Stimulated activated CD4-positive, alpha-beta T cell treated with anti-CD3 and anti-CD28 coated beads, Interleukin-12 subunit alpha, Interleukin-12 subunit beta, amount 100 ng/mL, for 48 hours (primary cell): ENCODE measurements at places on chromosomes 11 and 22.

- DNase-seq = no peak
Measured at GRCh38 chr11:32960553-32961164, 55.0 kb upstream of the DEPDC7 start.

- DNase-seq = no peak
Measured at GRCh38 chr11:103987629-103988594, 48.5 kb upstream of the DDI1 start.

GRCh38 chr11:43366677-43367076 is 8.0 kb downstream of the TTC17 start:
- DNase-seq = no peak

GRCh38 chr11:60952742-60953170 is 780 bp upstream of the SLC15A3 start:
- DNase-seq = no peak

DNA sequence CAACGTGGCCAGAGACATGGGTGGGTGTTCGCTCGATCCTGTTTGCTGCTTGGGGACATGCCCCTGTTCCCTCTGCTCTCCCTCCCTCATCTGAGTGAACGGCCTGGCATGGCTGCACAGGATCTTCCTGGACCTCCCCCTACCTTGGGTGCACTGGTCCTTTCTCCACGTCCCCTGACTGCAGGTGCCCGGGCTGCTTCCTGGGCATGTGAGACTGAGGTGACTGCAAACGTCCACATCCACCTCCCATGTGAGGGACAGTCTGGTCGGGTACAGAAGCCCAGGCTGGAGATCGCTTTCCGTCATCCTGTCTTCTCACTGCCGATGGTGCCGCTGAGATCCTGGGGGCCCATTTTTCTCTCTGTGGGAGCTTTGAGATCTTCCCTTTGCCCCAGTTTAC is 11.8 kb downstream of the SULT4A1 start:
- DNase-seq = no peak

DNA sequence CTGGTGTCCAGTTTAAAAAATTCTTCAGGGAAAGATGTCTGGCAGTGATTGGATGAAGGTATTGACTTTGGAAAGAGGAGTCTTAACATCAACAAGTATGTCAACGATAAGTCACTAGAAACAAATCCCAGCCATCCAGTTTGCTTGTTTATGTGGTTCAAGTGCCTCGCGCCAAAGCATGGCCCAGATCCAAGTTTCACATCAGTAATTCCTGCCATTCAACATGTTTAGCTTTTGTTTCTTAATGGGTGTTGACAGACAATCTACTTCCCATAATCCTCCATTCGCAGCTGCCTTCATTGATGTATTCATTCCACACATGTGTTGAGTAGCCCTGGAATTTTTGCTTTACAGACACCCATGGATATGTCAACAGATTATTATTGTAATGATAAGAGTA is 77.8 kb downstream of the UBASH3B start:
- no peak for DNase-seq

DNA sequence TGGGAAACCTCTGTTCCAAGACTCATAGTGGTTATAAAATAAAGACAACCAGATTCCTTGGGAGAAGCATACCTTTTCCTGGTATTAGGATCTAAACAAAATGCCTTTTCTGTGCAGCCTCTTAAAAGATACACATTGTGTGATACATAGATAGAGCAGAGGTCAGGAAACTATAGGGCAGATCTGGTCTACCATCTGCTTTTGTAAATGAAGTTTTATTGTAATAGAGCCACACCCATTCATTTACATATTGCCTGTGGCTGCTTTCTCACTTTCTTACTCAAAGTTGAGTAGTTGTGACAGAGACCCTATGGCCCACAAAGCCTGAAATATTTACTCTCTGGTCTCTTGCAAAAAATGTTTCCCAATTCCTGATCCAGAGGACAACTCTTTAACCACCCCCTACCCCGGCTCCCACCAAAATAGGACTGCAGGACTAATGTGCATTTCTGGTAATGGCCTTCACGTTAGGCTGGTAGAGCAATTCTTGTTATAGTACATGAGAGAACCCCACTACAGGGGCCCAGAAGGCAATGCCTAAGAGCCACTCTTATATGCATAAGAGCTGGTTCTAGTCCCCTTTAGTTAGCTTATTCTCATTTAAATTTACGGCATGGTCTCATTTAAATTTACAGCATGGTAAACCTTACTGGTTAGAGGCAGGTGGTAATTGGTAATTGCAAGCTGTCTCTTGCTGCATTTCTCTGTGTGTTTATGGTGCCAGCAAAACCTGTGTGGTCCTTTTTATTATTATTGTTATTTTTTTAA is 76.8 kb upstream of the YWHAH start:
- no peak for DNase-seq

- DNase-seq = no peak
Measured at GRCh38 chr11:2709429-2709828, 9.6 kb upstream of the KCNQ1OT1 start.

GRCh38 chr11:71962428-71963038 is 33.7 kb downstream of the RNF121 start:
- no peak for DNase-seq

- DNase-seq = no peak
Measured at GRCh38 chr11:19844012-19844411, 131.4 kb downstream of the NAV2 start.

DNA sequence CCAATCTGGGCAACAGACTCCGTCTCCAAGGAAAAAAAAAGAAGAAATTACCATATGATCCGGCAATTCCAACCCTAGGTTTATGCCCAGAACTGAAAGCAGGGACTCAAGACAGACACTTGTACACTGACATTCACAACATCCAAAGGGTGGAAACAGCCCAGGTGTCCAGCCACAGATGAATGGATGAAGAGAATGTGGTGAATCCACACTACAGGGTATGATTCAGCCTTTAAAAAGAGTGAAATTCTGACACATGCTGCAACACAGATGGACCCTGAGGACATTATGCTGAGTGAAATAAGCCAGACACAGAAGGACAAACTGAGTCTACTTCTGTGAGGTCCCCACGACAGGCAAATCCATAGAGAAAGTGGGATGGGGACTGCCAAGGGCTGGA is 43.9 kb downstream of the SGSM3 start:
- no peak for DNase-seq

DNA sequence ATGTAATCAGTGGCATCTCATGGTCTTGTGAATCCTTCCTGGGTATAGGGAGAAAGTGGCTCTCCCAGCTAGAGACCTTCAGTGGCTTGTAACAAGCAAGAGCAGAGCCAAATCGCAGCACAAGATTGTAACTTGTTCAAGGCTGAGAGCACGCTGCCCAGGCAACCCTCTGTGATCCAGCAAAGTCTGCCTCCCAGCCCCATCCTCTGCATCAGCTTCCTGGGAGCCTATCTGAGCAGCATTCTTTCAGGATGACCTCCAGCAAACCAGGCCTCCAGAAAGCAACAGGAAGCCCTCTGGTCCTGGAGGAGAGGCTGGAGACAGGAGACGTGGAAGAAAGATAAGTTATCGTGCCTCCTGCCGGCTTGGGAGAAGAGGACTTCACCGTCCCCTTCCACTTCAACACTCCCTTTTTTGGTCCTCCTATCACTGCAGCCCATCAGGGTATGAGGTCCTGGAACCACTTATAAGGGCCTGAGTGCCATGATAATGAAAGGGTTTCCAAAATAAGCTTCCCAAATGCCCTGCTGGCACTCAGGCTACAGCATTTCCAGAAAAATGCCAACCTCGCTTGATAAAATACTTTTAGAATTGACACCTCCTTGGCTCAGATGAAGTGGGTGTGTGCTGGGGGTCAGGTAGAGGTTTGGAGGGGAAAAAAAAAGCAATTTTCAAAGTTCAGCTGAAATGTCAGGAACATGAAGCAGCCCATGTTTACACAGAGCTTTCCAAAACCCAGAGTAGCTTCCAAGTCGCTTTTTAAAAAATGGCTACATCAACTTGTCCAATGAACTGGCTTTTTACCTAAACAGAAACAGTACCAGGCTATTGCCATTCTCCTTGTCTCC is 80.2 kb downstream of the PLEKHA7 start:
- DNase-seq = no peak

GRCh38 chr22:38169116-38169515 is 12.5 kb downstream of the PLA2G6 start:
- no peak for DNase-seq

- no peak for DNase-seq
Measured at GRCh38 chr11:130766650-130767565, 149.4 kb downstream of the SNX19 start.

DNA sequence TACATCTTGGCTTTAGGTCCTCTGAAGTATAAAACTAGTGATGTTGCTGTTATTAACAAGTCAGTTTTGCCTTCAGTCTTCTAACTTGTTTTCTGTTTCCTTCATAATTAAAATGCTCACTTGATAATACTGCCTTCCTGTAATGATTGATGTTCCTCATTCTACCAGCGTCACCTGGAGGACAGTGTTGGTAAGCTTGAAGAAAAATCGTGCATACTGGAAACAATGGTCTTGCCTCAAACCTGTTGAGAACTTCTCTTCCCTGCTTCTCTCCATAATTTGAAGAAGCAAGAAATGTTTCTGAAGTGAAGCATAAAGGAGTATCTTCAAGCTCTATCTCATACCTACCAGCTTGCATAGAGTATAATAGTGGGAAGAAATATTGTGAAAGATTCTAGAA is 3.0 kb downstream of the YWHAH start:
- no peak for DNase-seq

GRCh38 chr11:47991266-47991830 is 11.0 kb downstream of the PTPRJ start:
- DNase-seq = no peak

GRCh38 chr22:35684270-35684700 is 33.4 kb upstream of the APOL5 start:
- no peak for DNase-seq

- no peak for DNase-seq
Measured at GRCh38 chr11:61904539-61905048, 12.8 kb downstream of the RAB3IL1 start.

- no peak for DNase-seq
Measured at GRCh38 chr11:69141742-69142141, 14.0 kb upstream of the SMIM38 start.

GRCh38 chr11:118175031-118175992 is 1.1 kb downstream of the SCN2B start:
- no peak for DNase-seq

DNA sequence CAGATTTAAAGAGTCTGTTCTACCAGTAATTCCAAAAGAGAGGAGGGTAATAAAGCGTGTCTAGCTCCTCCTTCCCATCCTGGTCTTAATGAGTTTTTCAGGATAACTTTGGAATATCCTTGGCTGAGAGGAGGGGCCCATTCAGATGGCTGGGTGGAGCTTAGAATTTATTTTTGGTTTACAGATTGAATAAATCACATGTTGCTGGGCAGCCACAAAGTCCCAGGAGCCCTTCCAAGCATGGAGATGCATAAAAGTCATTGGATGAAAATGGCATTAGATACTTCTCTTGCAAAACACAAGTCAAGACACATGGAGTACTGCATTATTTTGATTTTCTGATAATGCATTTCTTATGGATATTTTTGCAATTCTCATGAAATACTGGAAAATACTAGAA is 139.0 kb downstream of the TRPC6 start:
- DNase-seq = no peak

DNA sequence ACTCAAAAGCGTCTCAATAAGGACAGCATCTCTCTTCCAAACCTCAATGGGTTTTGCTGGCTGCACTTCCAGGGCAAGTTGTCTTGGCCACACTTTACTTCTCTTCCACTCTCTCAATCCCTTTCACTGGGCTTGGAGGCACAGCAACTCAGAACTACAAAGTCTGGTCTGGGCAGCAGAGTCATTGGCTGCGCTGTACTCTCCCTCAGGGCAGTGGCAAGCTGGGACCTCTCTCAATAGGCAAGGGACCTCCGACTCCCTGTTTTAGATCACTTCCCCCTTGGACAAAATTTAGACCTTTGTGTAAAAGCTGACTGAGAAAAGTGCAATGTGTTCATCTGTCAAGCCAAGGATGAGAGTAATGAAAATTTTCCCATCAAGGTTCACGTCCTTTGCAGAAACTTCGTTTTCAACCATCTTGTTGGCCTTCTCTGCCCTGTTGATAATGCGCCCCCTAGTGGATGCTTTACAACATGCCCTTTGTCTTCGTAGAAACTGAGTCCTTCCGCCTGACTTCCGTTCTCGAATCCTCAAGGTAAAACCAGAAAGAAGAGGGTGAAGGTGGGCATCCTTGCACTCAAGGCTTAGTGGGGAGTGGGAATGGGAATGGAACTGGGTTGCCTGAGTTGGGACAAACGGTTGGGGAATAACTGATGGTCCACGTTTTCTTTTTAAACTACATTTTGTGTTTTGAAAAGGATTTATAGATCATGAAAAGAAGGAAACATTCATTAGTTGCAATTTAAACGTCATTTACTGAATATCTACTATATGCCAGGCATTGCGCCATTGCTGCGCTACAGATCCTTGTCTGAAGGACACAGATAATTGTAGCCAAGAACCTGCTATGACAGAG is 99.1 kb downstream of the CD44 start:
- peak; percentile 82 for DNase-seq

DNA sequence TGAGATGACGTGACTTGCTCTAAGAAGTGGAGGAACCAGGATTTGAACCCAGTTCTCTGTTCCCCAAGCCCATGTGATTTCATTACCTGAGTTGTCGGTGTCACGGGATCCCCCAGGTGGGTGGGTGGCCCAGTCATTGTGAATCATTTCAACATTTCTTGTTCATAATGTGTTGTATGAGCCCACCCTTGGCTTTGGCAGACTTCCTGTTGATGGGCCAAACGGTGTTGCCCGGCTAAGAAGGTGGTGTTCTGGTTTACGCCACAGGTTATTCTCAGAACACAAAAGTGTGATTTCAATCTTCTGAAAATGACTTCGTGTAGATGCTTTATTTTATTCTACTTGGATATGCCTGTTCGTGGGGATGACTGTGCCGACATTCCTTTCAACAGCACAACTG is 21.6 kb upstream of the ST14 start:
- no peak for DNase-seq

- DNase-seq = no peak
Measured at GRCh38 chr11:125554038-125554437, 15.2 kb upstream of the EI24 start.

DNA sequence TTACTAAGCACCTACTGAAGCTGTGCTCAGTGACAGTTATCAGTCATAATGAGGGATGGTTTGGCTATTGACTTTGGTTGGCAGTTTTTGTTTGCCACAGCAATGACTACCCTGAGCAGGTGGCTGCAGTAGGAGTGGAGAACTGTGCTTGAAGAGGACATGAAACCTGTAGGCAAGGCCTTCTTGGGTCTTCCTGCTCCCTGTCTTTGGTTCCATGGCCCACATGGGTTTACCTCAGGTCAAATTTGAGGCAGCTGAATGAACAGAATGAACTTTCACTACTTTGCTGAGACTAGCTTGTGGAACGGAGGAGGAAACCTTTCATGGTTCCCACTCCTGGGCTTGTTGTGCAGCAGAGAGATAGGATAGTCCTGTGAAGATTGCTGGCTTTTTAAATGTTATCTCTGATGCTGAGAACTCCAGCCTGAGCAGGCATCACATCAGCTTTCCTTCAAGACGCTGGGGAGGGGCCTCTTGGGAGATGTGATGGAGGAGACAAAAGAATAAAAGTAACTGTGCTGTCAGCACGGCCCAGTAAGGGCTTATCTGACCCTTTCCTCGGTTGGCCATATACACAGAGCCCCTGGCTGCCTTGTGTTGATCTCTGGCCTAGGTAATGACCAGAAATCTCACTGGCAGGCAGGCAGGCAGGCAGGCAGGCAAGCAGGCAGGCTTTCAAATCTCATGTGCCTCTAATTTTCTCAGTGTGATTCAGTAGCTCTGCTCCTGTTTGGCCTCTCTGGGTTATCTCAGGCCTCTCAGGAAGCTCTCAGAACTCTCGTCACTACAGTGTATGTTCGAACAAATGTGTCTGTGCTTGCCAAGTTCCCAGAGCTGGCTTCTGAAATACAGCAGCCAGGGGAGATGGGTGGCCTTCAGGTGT is 12.0 kb downstream of the STIM1 start:
- no peak for DNase-seq

GRCh38 chr11:66265531-66266377 is 2.7 kb upstream of the RAB1B start:
- DNase-seq = no peak
